Progenitor cell of endocrine pancreas (in vitro differentiated cells): ENCODE measurements at places on chromosomes 11 and 22. TPM values are rescaled to one million over a fixed set of nuclear protein-coding genes. Genes with fewer than 3 reads are reported as not detected.

Gene JAML
- total RNA-seq = 0.22 and 0.60 TPM in 2 replicates

- no peak for DNase-seq
- no peaks in the 10 kb centered on the region for H3K36me3 ChIP-seq
- H3K4me1 ChIP-seq = no peaks in the 10 kb centered on the region
- H3K4me3 ChIP-seq = no peak overlapping the region
Observed at GRCh38 chr11:116610190-116610589, 162.6 kb downstream of the BUD13 start.

Gene APOBEC3G
- total RNA-seq = 4.8 and 7.9 TPM in 2 replicates

- peaks cover 23% of the 10 kb centered on the region for H3K4me1 ChIP-seq
- no peak for DNase-seq
- H3K36me3 ChIP-seq = no peaks in the 10 kb centered on the region
- no peaks in the 10 kb centered on the region for H3K27me3 ChIP-seq
- no peak overlapping the region for H3K27ac ChIP-seq
Observed at GRCh38 chr22:42997582-42998090, 17.3 kb downstream of the PACSIN2 start.

- no peak for DNase-seq
- no peaks in the 10 kb centered on the region for H3K4me1 ChIP-seq
- no peak overlapping the region for H3K27ac ChIP-seq
- H3K27me3 ChIP-seq = peaks cover 30% of the 10 kb centered on the region
Observed at GRCh38 chr22:44520465-44521094, 22.5 kb upstream of the RTL6 start.

DNA sequence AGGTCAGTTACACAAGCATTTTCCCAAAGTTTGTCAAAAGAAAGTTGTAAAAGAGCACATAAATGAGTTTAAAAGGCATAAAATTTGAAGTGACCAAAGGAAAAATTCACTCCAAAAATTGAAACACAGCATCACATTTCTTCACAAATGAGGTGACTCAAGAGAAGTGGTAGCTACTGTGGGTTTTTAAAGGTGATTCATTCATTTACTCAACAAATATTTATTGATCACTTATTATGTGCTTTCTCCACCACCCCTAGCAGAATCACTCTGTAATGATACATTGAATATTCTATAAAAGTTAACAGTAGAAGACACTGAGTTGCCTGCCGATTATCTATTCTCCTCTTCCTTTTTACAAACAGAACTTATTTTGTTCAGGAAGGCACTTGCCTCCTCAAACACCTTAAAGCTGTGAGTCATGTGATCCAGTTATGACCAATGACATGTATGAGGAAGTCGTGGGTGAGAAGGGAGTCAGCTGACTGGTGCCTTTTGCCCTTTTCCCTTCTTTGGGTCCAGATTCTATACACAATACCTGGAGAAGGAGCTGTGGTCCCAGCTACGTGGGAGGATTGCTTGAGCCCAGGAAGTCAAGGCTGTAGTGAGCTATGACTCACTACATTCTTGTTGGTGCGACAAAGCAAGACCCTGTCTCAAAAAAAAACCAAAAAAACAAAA lies 67.7 kb upstream of the CLNS1A start:
- H3K4me3 ChIP-seq = no peak overlapping the region
- no peak overlapping the region for H3K27ac ChIP-seq

DNA sequence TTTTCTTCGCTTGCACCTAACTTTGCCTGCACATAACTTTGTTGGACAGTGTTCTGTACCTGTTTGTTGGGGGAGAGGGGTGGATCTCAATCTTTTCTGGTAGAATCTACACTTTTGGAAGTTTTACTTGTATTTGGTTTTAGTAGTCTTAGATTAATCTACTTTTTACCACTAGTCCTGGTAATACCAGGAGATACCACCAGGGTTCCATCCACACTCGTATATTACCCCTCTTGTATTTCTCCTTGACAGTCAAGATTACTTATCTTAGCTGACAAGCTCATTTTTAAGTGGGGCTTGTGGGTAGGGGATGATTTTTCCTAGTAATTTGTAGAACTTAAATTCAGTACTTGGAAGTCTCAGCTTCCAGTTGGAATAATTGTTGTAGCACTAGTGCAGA lies 37.3 kb upstream of the TECTA start:
- no peaks in the 10 kb centered on the region for H3K27me3 ChIP-seq
- H3K36me3 ChIP-seq = peaks cover 24% of the 10 kb centered on the region
- H3K4me1 ChIP-seq = peaks cover 33% of the 10 kb centered on the region

DNA sequence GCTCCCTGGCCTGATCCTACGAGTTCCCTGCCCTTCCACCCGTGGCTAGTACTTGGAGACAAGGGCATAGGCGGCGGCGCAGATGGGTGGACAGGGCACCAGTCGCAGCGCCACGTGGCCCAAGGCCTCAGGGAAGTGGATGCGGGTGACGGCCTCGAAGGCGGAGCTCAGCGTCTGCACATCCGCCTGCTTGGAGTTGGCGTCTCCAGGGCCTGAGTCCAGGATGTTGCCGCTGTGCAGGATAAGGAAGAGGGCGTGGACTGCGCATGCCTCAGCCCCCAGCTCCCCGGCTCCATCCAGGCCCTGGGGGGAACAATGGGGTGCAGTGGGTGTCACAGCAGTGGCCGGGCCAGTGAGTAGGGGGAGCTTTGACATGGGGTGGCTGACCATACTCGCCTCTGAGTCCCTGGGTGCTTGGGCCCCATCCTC lies 6.6 kb downstream of the PITPNM1 start:
- peaks cover 5% of the 10 kb centered on the region for H3K4me1 ChIP-seq
- H3K27ac ChIP-seq = no peak overlapping the region
- DNase-seq = no peak
- H3K4me3 ChIP-seq = no peak overlapping the region
- H3K27me3 ChIP-seq = peaks cover 5% of the 10 kb centered on the region
- peaks cover 9% of the 10 kb centered on the region for H3K36me3 ChIP-seq
